NB4 (cell line): ENCODE measurements at places on chromosomes 3 and 15.

DNA sequence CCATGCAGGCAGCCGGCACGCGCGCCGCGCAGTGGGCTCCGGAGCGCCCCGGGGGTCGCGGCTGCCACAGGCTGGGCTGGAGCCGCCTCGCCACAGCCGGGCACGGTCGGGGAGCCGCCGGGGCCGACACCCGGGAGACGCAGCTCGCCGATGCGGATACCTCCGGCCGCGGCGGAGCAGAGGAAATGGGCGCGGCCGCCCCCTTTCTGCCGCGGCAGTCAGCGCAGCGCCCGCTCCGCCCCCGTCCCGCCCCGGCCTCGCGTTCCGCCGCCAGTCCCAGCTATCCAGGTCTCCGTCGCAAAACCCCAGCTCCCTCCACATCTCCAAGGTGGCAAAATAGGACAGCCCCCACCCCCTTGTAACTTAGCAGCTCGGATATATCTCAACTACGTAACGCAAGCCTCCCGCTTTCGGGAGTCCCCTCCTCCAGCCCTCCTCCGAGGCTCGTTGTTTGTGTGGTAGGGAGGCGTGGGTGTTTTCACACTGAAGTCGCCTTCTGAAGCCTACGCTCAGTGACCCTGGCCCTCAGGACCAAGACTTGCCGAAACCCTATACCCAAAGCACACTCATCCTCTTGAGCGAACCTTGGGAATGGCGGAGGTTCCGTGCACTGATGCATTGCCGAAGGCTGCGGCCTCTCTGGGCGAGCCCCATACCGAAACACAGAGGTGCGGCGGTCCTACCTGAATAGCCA, at the start of gene SH3BP5:
SH3BP5 (minus strand) TSS at position 182 of the 694 bp plus-strand sequence; CDS start at position 4, 178 bp downstream.
- DNase-seq = peak; percentile 76

DNA sequence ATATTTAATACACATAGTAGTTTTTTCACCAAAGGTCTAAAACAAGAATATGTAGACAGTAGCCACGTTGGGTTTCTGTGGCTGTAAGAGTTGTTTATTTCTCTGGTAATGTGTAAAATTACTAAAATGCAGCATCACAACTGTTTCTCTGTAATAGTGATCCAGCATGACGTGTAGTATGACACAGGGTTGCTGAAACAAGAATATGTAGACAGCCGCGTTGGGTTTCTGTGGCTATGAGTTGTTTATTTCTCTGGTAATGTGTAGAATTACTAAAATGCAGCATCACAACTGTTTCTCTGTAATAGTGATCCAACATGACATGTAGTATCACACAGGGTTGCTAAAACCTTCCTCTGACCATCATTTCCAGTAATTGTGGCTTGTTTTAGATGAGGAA, 153.6 kb upstream of the ZNF717 start:
- DNase-seq = no peak

GRCh38 chr15:65363766-65364165, 14.0 kb downstream of the IGDCC3 start:
- no peak for DNase-seq

DNA sequence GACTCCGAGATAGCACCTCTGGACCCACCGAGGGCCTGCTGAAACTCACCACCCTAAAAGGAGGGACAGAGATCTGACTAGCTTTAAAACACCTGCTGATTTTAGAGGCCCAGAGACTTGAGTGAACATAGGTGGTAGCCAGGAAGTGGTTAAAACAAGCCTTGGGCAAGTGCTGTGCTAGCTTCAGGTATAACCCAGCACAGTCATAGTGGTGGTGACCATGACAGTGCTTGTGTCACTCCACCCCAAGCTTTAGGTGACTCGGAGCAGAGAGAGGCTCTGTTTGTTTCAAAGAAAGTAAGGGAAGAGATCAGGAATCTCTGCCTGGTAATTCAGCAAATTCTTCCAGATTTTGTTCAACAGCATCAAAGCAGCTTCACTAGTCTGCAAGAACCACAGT, 641.1 kb upstream of the BCHE start:
- DNase-seq = no peak

- no peak for DNase-seq
Observed at GRCh38 chr3:171230865-171231264, 204.3 kb upstream of the SLC2A2 start.

DNA sequence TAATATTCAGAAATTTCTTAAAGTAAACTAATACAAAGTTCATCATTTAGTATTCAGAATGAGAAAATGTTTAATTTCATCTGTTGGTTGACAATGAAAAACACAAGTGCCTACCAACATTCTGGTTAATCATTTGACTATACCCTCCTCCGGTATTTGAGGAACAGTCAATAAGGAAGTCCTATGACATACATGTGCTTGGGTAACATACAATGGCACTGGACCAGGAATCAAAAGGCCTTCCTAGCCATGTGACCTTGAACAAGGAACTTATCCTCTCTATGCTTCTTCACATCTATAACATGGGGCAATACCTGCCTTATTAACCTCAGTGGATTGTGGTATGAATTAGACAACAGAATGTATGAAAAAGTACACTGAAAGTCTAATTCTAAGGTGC, 65.8 kb downstream of the ZNF280D start:
- peak; percentile 8 for DNase-seq

DNA sequence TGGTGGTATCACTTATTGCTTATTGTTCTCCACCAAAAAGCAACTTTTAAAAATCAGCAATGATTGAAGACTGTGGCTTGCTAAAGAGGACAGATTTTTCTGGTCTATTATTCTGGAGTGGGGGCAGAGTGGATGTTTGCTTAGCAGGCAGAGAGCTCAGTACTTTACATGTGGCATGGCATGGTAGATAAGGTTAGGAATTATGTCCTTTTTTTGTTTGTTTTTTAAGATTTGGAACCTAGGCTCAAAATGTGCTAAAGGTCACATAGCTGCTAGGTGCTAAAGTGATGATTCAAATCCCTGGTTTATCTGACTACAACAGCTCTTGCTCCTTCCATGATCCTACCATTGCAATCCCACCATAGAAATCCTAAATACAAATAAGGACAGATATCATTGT, 331.0 kb upstream of the ADAMTS9 start:
- DNase-seq = no peak

DNA sequence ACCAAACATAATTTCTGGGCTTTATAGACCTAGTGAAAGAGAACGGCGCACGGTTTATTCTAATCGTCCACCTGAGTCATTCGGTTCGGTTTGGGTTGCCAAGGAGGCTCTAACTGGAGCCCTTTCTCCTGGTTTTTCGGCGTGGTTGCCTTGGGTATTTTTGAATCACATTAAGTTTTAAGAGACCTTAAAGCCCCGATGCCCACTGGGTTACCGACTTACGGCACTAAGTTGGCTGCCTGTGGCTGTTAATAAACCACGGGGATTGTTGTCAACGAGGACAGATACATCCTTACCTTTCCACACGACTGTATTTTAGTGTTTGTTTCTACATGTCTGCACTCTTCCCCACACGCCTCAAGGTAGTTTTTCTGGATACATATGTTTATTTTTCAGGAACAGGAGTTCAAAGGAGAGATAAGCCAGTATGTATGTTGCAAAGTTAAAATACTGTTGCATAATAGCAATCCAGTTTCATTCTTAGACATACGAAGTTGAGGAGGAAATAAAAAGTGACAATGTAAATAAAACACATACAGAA, 1.2 kb upstream of the ANP32A start:
- DNase-seq = peak; percentile 56

GRCh38 chr15:68806220-68807060, 14.3 kb downstream of the ANP32A start:
- DNase-seq = no peak
